Progenitor cell of endocrine pancreas (in vitro differentiated cells): ENCODE measurements at places on chromosomes 1 and 21.
A peak's percentile ranks its signal among the peaks of the same experiment; 100 is the strongest.

GRCh38 chr21:39674801-39675200 lies 62.1 kb downstream of the B3GALT5 start:
- no peak for DNase-seq
- peaks cover 19% of the 10 kb centered on the region for H3K4me1 ChIP-seq
- peaks cover 9% of the 10 kb centered on the region for H3K27me3 ChIP-seq

- DNase-seq: no peak
- H3K4me3 ChIP-seq: no peak overlapping the region
- no peak overlapping the region for H3K27ac ChIP-seq
- H3K36me3 ChIP-seq: peaks cover 17% of the 10 kb centered on the region
- H3K4me1 ChIP-seq: peaks cover 15% of the 10 kb centered on the region
Measured at GRCh38 chr1:212613440-212614335, 5.1 kb downstream of the ATF3 start.

DNA sequence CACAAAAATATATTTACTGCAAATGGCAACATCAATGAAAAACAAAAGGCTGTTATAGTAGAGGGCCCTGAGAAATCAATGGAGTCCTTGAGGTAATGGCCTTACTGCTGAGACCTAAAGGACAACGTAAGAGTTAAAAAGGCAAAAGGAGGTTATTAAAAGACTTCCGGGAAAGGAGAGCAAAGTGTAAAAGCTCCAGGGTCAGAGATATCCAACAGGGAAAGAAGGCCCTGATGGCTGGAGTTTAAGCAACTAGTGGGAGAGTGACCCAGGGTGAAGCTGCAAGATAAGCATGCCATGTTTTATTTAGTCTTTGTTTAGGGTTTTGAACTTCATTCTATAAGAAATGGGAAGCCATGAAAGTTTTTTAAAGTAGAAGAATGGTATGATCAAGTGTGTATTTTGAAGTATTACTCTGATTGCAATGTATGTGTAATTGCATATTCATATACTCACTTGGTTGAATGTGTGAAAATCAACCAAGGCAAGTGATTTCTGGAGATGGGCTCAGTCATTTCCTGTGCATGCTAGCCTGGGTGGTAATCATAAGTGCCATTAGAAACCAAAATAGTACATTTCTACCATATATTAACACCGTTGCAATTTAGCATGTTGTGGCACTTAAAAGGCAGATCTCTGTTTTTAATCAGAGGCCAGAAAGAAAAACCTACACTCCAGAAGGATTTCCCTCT lies 5.3 kb upstream of the DPYD start:
- no peak overlapping the region for H3K4me3 ChIP-seq
- no peak for DNase-seq
- H3K27ac ChIP-seq: no peak overlapping the region
- H3K36me3 ChIP-seq: no peaks in the 10 kb centered on the region
- peaks cover 17% of the 10 kb centered on the region for H3K4me1 ChIP-seq

- peaks cover 9% of the 10 kb centered on the region for H3K27me3 ChIP-seq
- DNase-seq: no peak
- H3K27ac ChIP-seq: no peak overlapping the region
- H3K4me3 ChIP-seq: no peak overlapping the region
- peaks cover 5% of the 10 kb centered on the region for H3K4me1 ChIP-seq
Measured at GRCh38 chr1:231990388-231990787, 363.8 kb downstream of the DISC1 start.

- H3K4me1 ChIP-seq: no peaks in the 10 kb centered on the region
- H3K4me3 ChIP-seq: no peak overlapping the region
- peaks cover 8% of the 10 kb centered on the region for H3K36me3 ChIP-seq
- no peak overlapping the region for H3K27ac ChIP-seq
- no peaks in the 10 kb centered on the region for H3K27me3 ChIP-seq
Measured at GRCh38 chr1:248688527-248689298, 13.9 kb downstream of the OR14I1 start.

GRCh38 chr1:157348538-157349480 lies 203.5 kb downstream of the FCRL5 start:
- H3K4me3 ChIP-seq: no peak overlapping the region
- H3K27me3 ChIP-seq: peaks cover 5% of the 10 kb centered on the region
- no peaks in the 10 kb centered on the region for H3K4me1 ChIP-seq
- no peak overlapping the region for H3K27ac ChIP-seq

GRCh38 chr1:28517649-28517999 lies 11.8 kb downstream of the RCC1 start:
- H3K4me1 ChIP-seq: peaks cover 26% of the 10 kb centered on the region
- H3K27ac ChIP-seq: peak overlapping the region; percentile 84
- H3K27me3 ChIP-seq: no peaks in the 10 kb centered on the region
- H3K36me3 ChIP-seq: peaks cover 9% of the 10 kb centered on the region
- H3K4me3 ChIP-seq: peak overlapping the region; percentile 79
